Fibroblast of gingiva (primary cell): ENCODE measurements at places on chromosomes 5 and 9.

- peak; percentile 6 for DNase-seq
Observed at GRCh38 chr5:85140471-85140870, 755.8 kb upstream of the EDIL3 start.

GRCh38 chr5:149140197-149141002 is 893 bp upstream of the ABLIM3 start:
- DNase-seq: no peak

GRCh38 chr5:159503236-159503635 is 172.9 kb upstream of the IL12B start:
- DNase-seq: no peak

DNA sequence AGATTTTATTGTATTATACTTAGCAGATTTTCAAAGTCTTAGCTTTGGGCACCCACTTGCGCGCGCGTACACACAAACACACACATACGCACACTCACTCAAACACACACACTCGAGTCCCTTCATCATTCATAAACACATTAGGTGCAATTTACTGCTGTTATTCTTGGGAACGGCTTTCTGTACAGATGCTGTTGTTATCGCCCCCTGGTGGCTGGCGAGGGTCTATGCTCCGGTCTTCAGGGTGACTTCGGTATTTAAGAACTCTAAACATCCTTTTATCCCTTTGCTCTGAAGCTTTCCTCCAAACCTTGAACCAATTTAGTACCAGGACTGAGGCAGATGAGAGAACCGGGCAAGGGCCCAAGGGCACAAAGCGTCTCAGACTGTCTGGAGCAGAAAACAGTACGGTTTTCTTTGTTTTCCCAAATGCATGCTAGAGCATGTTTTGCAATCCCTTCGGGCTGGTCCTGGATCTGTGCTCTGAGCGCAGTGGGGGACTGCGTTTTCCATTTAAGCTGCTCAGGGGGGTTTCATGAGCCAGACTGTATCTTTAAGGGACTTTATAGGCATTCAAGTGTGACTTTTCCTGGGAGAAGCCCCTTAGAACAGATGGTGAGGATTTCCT is 1.7 kb upstream of the SLIT3 start:
- DNase-seq: peak; percentile 93

DNA sequence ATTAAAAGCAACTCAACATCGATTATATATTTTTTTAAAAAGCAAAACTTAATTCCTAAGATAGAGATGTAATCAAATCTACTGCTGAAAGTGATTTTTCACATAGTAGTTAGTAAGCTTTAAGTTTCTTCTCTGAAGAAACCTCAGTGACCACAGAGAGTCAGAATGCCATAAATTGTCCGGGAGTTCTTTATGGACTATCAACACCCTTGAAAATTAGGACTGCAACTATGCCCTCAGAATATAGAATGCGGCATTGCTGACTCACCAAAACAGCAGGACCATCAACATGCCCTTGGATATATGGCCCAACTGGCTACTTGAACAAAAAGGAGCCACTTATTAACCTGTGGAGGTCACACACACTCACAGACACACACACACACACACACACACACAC is 228.9 kb upstream of the SNX2 start:
- DNase-seq: no peak

DNA sequence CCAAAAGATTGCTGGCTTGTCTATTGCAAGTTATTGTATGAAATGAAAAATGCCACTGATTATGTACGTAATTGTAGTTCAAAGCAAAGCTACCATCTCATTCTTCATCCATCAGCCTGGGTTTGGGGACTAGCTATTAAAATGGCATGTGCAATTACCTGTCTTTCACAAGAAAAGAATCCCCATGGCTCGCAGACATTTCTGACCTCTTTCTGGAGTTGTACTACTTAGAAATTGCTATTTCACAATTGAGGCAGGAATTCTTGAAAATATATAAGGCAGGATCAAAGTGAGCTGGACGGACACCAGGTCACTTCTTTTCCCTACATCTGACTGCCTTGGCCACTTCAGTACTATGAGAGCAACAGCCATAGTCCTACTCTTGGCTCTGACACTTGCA is at the start of gene SPINK9:
TSS of gene SPINK9 (plus strand) at position 301 of the 400 bp plus-strand sequence. CDS start at position 356, 55 bp downstream.
- DNase-seq: no peak

DNA sequence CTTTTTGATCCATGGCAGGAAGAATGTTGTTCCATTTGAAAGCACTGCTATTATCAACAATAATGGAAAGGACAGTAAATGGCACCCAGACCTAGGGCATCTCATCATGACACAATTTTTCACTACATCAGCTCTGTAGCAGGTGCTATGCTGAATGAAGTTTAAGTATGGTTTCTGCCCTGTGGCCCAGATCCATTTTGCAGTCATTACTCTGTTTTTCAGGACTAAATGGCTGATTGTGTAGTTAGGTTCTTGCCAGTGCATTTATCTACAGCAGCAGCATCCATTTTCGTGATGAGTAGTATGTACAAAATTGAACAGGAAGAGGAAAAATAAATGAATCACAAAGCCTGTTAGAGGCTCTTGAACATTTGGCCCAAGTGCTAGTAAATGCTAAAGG is 270.5 kb upstream of the CD180 start:
- DNase-seq: no peak

- DNase-seq: no peak
Observed at GRCh38 chr5:149473441-149473840, 77.8 kb downstream of the CSNK1A1 start.

- no peak for DNase-seq
Observed at GRCh38 chr9:12095931-12096330, 597.3 kb upstream of the TYRP1 start.

DNA sequence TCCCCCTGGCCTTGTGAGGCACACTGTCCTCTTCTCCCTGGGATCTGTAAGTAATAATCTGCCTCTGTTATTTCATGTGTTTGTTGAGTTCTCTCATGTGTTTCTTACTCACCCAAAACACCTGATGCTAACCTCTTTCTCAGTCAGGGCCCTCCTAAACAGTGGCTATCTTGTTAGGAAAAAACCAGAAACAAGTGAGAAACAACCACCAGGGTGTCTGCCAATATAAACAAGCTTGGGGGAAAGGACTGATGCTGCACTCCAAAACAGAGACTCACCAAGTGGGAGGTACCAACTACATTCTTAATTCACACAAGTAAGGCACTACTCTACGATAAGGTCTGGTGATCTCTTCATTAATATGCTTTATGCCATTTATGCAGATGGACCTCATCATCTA is 564.4 kb downstream of the SEMA5A start:
- DNase-seq: no peak

DNA sequence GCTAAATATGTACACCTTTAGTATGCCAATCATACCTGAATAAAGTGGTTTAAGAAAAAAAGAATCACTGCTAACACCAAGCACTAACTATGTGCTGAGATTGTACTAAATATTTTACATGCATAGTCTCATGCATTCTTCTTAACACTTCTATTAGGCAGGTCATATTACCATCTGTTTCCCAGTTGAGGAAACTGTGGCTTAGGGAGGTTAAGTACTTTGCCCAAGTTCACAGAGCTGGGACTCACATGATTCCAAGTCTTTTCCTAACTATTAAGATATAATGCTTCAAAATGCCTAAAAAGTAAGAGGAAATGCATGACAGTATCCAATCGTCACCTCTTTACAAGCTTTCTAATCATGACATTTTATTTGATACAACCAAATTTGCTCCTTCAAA is 69.2 kb upstream of the PLPP6 start:
- no peak for DNase-seq

DNA sequence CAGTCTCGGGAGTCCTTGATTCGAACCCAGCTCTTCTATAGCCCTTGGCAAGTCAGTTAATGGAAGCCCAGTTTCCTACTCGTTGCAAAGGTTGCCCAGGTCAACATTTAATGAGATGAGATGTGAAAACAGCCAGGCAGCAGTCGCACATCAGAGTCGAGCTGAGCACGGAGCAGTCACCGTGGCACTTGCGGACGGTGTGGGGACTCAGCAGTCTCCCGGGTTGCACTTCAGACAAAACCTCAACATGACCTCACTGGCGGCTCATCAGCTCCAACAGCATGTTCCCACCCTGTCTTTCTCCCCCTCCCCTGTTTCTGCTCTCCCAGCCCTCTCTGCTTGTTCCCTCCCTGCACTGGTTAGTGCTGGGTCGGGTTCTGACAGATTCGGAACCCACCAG is 35.8 kb downstream of the UBE2QL1 start:
- no peak for DNase-seq

GRCh38 chr9:135489188-135489906 is 9.8 kb downstream of the PPP1R26 start:
- no peak for DNase-seq

GRCh38 chr5:80655231-80655774 is 520 bp upstream of the DHFR start:
- DNase-seq: no peak

DNA sequence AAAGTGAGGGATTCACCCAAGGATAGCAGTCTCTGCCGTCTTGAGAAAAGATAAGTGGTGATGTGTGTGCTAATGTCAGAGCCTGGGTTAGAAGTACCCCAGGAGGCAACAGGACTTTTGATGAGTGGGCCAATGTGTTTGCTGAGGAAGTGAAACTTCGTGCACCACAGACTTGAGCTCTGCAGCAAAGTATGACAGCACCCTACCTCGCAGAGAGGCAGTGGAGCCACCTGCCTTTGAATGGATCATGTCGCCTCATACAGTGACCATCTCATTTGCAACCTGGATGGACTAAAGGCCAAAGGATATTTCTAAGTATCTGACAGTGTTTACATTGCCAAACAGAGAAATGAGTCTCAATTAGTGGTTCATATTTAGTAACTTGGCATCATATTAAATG is 593.9 kb upstream of the GRAMD2B start:
- no peak for DNase-seq

- peak; percentile 9 for DNase-seq
Observed at GRCh38 chr5:109644829-109645228, 44.9 kb upstream of the MAN2A1 start.

DNA sequence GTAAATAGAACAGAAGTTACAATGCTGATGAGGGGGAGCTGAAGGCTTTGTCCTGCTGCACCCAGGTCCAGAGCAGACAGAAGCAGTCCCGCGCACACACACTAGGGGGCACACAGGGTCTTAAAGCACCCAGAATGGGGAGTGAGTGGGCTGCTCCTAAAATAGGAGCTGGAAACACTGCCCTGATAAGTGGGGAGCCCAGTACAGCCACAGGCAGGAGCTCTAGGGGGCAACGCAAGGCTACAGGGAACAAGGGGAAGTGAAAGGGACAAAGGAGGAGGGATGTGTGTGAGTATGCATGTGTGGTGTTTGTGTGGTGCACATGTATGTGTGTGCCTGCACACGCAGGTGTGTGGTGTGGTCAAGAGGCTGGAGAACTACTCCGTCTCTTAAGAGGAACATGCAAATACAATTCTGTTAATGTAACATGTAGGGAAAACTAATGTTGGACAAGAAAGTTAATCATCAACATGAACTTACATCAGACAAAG is 191.5 kb downstream of the ROR2 start:
- DNase-seq: peak; percentile 46

- DNase-seq: no peak
Observed at GRCh38 chr5:76290321-76290757, 112.7 kb upstream of the IQGAP2 start.

DNA sequence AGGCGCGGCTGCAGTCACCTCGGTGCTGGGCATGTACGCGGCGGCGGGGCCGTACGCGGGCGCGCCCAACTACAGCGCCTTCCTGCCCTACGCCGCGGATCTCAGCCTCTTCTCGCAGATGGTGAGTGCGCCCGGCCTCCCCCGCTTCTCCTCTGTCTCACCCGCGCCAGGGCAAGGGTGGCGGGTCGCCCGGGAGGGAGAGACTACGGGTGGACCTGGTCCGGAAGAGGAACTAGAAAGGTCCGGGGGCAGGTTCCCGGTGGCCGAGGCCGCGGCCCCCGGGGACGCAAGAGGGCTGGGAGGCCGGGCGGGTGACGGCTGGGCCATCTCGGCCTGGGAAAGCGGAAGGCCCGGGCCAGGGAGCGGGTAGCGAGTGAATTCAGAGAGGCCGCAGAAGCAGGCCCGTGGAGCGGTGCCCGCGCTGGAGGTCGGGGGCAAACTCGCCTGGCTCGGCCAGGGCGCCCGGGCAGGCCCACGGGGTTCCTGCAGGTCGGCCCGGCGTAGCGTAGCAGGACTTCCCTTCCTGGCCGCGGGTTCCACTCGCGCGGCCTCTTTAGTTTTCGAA is 711 bp downstream of the IRX1 start:
- DNase-seq: no peak

DNA sequence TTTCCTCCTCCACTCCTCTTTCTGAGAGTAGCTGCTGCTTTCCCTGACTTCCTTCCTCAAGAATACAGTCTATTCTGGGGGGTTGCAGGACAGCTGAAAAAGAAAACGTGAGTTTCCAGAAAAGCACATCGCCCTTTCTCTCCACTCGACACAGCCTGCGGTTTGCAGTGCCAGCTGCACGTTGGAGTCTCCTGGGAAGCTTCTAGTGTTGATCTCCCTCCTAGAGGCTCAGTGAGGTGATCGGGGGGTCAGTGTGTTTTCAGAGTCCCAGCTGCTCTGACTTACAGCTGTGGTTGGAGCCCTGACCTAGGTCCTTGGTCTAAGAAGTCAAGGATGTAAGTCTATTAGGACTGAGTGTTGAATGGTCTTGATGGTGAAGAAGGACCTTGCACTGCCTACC is 25.0 kb upstream of the SUSD3 start:
- no peak for DNase-seq

DNA sequence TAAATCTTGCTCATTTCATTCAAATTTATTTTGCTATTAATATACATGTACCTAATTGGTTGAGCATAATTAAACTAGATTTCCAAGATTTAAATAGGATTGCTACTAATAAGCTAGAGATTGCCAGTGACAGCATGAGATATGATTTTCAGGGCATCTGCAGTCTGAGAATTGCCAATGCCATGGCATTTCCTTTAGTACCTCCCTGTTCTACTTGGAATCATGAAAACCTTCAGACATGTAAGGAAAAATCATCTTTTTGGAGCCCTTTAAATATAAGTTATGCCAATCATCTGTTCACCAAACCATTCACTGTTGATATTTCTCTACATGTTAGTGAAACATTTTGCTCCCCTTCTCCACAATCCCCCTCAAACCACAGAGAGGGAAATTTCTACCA is 691.4 kb downstream of the DNAH5 start:
- no peak for DNase-seq

- DNase-seq: no peak
Observed at GRCh38 chr5:10903786-10904560, 142.9 kb upstream of the DAP start.

DNA sequence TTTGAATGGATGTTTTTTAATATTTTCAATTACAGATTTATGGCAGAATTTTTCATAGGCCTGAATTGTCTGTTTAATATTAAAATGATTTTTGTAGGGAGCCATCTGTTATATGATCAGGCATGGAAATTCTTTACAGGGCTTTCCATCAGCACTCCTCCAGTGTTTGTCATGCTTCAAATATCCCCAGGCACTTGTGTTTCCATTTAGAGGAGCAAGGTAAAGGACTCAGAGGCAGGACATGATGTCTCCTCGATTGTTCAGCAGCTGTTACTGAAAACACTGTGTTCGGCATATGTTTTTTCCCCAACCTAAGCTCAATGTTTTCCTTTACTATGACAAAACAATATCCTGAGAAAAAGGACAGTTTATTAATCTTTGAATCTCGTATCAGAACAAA is 172.3 kb upstream of the RFX3 start:
- DNase-seq: no peak

- DNase-seq: no peak
Observed at GRCh38 chr5:54936201-54936600, 49.2 kb downstream of the ESM1 start.

- DNase-seq: no peak
Observed at GRCh38 chr5:61071526-61071925, 90.7 kb downstream of the SMIM15 start.

GRCh38 chr9:77176686-77177142 is 620 bp upstream of the VPS13A start:
- no peak for DNase-seq

GRCh38 chr9:120214332-120214731 is 365.6 kb downstream of the CDK5RAP2 start:
- DNase-seq: no peak
